ENCODE measurements at places on chromosomes 12 and 14. TPM values are rescaled to one million over a fixed set of nuclear protein-coding genes. Genes with fewer than 3 reads are reported as not detected.

CCER1 gene
- total RNA-seq = 0.62 TPM

RPS29 gene
- 5,367 TPM for total RNA-seq

TAS2R50 gene
- total RNA-seq = 1.8 TPM

IFI27L2 gene
- total RNA-seq = 56.5 TPM

TMEM253 gene
- 0.44 TPM for total RNA-seq

MAP1LC3B2 gene
- 0.80 TPM for total RNA-seq

STXBP6 gene
- 2.5 TPM for total RNA-seq

GDF11 gene
- total RNA-seq = 9.7 TPM

PRH2 gene
- total RNA-seq = 1.7 TPM

C12orf50 gene
- total RNA-seq = 0.25 TPM

AHSA1 gene
- 93.5 TPM for total RNA-seq

SART3 gene
- 49.0 TPM for total RNA-seq

WSCD2 gene
- 3.3 TPM for total RNA-seq

STAC3 gene
- total RNA-seq = 1.5 TPM

DHH gene
- total RNA-seq = 0.38 TPM

ITFG2 gene
- 16.7 TPM for total RNA-seq

KIF5A gene
- total RNA-seq = 66.5 TPM

GYS2 gene
- total RNA-seq = not detected

CD69 gene
- not detected for total RNA-seq

ZNF385A gene
- total RNA-seq = 6.4 TPM

KLRC1 gene
- total RNA-seq = 0.24 TPM

SIX1 gene
- total RNA-seq = 26.3 TPM

CLEC4C gene
- not detected for total RNA-seq

SERPINA10 gene
- total RNA-seq = 0.25 TPM

IL31 gene
- not detected for total RNA-seq

MDM1 gene
- total RNA-seq = 20.5 TPM

HOXC13 gene
- total RNA-seq = not detected

SLC25A47 gene
- total RNA-seq = 0.05 TPM

CNTN1 gene
- 17.1 TPM for total RNA-seq

CCDC88C gene
- 2.6 TPM for total RNA-seq

BEGAIN gene
- total RNA-seq = 2.9 TPM

ZNF605 gene
- 12.6 TPM for total RNA-seq

IL26 gene
- not detected for total RNA-seq

BRMS1L gene
- total RNA-seq = 13.1 TPM

AGAP2 gene
- 13.2 TPM for total RNA-seq

TRPV4 gene
- total RNA-seq = 2.0 TPM

E2F7 gene
- 0.71 TPM for total RNA-seq

CYP27B1 gene
- 3.6 TPM for total RNA-seq

NKX2-1 gene
- total RNA-seq = 0.52 TPM

SDSL gene
- 12.7 TPM for total RNA-seq

KRT73 gene
- total RNA-seq = not detected

SLC5A8 gene
- total RNA-seq = 0.13 TPM

ABCC9 gene
- 0.21 TPM for total RNA-seq

KRT6B gene
- total RNA-seq = not detected

OLR1 gene
- 0.14 TPM for total RNA-seq

ZBTB39 gene
- 17.8 TPM for total RNA-seq

OTX2 gene
- total RNA-seq = 0.62 TPM

MYH7 gene
- total RNA-seq = 0.10 TPM

DYRK2 gene
- 16.6 TPM for total RNA-seq

ACTR10 gene
- 87.0 TPM for total RNA-seq

TAS2R42 gene
- total RNA-seq = 0.26 TPM

FOXG1 gene
- total RNA-seq = 0.10 TPM

ANKRD33 gene
- total RNA-seq = 0.14 TPM

C3AR1 gene
- total RNA-seq = 0.38 TPM

Measured in motor neuron (in vitro differentiated cells).